ENCODE measurements at places on chromosomes 7 and 10.
A peak's percentile ranks its signal among the peaks of the same experiment; 100 is the strongest.

GRCh38 chr7:158123214-158123613, 464.4 kb downstream of the PTPRN2 start:
- no peak for DNase-seq

GRCh38 chr10:52257692-52258075, 56.4 kb upstream of the DKK1 start:
- DNase-seq, result no peak

- no peak for DNase-seq
These were observed 67.6 kb downstream of the CREB3L2 start for GRCh38 chr7:137934176-137934826.

DNA sequence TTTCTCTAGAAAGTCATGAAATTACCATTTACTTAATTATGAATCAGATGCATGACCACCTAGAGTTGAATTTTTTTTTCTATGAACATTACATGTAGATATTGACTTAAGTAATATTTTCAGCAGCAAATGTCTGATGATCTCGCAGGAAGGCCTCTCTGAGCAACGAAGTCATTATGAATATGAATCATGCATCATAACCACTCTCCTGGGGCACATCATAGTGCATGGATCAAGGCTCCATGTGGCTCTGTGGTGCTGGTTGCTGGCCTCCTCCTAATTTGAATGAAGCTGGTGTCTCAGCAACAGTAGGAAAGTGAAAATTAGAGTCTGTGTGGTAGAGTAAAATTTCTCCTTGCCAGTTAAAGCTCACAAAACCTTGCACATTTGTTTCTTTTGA, 121.4 kb upstream of the INHBA start:
- DNase-seq, result no peak

DNA sequence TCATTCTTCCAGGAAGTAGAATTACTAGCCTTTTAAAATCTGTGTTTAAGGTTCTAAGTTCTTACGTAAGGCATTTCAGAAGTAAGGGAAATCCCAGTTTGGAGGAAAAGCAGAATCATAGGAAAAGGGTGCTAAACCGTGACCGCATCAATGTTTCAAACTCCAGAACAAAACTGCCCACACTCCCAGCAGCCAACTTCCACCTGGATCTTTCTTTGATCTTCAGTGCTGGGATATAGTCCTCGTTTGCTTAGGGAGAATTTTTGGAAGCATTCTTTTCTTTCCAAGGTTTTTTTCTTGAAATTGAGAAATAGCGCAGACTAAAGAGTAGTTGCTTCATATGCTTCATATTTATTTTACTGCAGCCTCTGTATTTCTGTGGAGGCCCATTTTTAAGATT, 8.9 kb downstream of the PROSER2 start:
- no peak for DNase-seq

DNA sequence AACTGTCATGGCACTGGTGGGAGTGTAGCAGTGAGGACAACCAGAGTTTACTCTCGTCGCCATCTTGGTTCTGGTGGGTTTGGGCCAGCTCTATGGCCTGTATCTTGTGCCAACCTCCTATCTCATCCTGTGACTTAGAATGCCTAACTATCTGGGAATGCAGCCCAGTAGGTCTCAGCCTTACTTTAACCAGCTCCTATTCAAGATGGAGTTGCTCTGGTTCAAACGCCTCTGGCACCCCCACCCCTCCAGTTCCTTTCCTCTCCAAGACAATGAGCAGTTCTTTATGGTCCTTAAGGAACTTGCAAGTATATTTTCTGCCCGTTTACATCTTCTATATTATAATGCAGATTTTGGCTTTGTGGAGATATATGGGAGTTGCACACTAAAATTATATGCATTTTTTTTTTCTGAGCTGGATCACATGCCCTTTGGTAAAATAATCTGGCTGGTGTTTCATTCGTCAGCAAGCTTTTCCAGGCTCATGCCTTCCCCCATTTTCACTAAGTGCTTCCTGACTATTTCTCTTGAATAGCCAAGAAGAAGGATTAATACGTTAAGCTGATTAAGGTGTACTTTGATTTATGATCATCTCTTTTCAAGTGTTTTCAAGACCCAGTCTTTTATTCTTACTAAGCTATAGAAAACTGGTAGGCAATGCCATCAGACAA, 11.2 kb upstream of the WIPF3 start:
- DNase-seq, result no peak

GRCh38 chr10:133441780-133442179, 12.0 kb upstream of the SCART1 start:
- no peak for DNase-seq

DNA sequence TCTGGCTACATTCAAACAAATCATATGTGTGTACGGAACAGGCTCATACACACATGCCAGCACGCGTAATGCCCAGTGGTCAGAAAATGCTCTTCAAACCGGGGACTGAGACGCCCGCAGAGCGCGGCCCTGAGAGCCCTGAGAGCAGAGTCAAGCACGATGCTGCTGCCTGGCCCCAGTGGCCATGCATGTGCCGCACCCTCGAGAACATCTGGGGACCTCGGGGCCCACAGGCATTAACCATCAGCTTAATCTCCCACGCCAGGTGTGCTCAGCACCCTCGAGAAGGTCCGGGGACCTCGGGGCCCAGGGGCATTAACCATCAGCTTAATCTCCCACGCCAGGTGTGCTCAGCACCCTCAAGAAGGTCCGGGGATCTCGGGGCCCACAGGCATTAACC, 163.1 kb downstream of the PTPRN2 start:
- DNase-seq, result no peak

GRCh38 chr7:139603282-139603681, 79.8 kb downstream of the CLEC2L start:
- DNase-seq, result no peak

GRCh38 chr7:1664711-1665548, 5.1 kb upstream of the ELFN1 start:
- DNase-seq, result peak; percentile 42

- no peak for DNase-seq
These were observed 77.5 kb upstream of the YAE1 start for GRCh38 chr7:39488467-39489393.

- DNase-seq, result peak; percentile 13
These were observed 226.4 kb downstream of the BUB3 start for GRCh38 chr10:123380491-123381085.

GRCh38 chr10:88417387-88418030, 165.6 kb downstream of the RNLS start:
- no peak for DNase-seq

DNA sequence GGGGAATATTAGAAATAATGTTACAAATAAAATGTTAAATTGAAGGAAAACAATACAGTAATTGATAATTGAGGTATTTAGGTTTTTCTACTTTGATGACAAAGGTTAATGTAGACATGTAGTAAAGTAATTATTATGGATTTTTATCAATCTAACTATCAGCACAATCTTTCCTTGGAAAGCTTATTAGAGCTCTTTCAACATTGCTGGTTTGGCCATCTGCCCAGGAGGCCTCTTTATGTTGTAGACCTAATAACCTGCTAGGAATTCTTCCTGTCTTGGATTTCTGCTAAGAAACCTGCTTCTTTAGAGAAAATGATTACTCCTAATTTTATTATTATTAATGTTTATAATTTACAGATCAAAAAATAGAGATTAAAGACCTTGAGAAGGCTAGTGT, 78.9 kb downstream of the CHRM2 start:
- DNase-seq, result no peak

DNA sequence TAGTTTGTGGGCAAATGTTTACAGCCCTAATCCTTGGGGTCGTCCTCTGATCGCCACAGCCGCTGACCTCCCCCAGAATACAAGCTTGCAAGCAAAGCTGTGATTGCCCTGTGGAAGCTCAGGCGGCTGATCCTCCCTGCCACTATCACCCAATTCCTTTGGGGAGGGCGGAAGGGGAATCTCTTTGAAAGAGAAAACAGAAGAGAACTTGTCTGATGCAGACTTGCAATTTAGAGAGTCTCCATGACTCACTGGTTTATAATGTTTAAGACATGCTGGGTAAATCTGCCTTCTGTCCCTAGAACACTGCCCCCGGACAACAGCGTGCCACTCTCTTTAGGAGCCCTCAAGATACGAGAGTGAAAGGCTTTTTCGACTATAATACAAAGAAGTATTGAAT, 75.5 kb downstream of the NRP1 start:
- DNase-seq, result no peak

DNA sequence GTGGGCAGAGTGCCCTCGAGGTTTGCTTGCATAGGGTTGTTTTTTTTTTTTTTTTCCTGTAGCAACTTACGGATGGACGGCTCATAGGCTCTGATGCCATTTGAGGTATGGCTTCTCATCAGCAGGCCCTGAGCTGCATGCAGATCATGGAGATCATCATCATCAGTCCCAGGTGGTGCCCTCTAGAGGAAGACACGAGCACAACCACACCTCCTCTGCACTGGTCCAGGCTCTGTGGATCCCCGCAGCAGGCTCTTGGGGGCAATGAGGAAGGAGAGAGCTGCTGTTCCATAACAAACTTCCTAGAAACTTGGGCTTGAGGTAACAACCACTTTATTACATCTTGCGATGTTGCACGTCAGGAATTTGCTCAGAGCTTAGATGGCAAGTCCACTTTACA, 132.7 kb upstream of the CXCL12 start:
- no peak for DNase-seq

GRCh38 chr10:6385665-6386064, 182.9 kb downstream of the PFKFB3 start:
- DNase-seq, result no peak

DNA sequence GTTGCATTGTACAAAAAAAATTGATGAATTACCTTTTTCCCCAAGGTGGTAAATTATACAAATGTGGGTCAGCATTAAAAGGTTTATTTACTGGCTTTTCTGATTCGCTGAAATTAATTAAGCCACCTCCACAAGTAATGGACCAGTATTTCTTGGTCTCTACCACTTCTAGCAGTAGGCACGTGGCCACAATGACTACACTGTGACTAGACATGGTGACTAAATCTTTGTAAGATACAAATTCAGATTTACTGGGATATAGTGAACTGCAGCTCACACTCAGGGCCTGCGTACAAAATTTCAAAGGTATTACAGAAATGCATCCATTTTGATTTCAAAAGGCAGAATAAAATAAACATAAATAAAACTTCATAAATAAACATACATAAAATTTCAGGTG, 10.9 kb downstream of the HPSE2 start:
- no peak for DNase-seq

DNA sequence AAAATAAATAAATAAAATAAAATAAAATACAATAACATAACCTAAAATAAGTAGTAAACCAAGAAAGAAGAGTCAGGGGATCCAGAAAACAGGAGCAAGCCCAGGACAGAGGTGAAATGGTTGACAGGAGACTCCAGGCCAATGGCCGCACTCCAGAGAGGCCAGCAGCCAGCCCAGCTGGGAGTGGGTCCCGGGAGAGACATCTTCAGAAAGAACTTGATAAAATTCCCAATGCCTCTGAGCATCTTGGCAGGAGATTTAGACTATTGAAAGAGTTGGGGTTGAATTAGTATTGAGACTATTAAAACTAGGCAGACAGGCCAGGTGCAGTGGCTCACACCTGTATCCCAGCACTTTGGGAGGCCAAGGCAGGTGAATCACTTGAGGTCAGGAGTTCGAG, 62.6 kb downstream of the CLIP2 start:
- no peak for DNase-seq

DNA sequence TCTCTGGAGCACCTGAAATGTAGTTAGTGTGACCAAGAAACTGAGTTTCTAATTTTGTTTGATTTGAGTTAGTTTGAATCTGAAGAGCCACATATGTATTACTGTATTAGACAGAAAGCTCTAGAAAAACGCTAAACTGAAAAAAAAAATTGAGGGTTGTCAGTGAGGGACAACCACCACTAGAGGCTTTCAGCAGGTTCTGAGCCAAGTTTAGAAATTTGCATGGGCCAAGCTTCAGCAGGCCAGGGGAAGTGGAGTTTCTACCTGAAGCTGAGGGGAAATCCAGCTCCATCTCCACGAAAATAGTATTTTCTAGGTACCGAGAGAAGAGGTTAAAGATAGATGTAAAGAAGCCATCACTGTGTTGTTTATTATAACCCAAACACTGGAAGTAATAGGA, 77.9 kb upstream of the PLXNA4 start:
- DNase-seq, result peak; percentile 32

DNA sequence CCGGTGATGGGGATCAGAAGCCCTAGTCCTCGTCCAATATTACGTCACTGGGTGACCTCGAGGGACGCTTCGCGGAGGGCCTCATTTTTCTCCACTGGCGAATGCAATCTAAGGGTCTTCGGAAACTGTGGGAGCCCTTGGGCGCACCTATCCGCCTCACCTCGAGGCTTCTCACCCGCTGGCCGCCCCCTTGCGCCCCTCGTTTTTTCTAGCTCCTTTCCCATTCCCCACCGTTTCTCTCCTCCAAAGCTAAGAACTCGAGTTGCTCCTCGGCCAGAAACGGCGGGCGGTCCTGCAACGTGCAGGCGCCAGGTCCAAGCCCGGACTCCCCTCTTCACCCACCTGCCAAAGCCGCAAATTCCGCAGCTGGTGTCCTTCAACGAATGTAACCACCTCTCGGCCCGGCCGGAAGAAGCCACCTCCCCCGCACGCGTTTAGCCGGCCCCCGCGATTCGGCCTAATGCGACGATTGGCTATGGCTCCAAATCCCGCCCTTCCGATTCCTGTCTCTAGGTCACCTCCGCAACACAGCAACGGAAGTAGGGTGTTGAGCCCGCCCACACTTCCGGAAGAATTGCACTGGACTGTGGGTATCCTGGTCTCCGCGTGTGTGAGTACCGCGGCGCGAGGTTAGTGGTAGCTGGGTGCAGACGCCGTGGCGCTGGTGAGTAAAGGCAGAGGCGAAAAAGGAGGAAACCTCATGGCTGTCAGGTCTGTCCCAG, at the start of the genes ATP5MK and PDCD11:
Gene ATP5MK, minus strand, starts transcription at position 409 of the 722 bp plus-strand sequence. CDS start 4,018 bp downstream, outside the sequence.
Gene PDCD11, plus strand, starts transcription at position 560 of the 722 bp plus-strand sequence. CDS start 1,801 bp downstream, outside the sequence.
- peak; percentile 75 for DNase-seq

- DNase-seq, result no peak
These were observed 33.9 kb downstream of the EN2 start for GRCh38 chr7:155491812-155492211.

DNA sequence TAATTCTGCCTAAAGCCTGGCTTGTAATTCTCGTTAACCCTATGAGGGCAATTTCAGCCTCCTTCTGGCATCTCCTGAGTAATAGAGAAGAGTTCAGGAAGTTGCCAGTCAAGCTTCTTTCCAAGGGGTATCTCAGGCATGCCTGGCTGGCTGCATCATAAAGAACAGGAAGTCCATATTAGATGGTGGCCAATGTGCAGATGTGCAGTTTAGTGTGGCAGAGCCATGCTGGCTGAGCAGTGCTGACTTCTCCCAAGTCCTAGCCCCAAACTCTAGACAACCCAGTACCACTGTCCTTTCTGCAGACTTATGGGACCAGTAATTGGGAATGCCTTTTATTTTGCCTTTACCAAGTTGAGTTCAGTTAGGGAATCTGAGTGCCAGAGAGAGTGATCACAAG, 517.9 kb downstream of the GALNT17 start:
- DNase-seq, result no peak

Data from naive thymus-derived CD4-positive, alpha-beta T cell (primary cell).